Head of caudate nucleus (tissue), 42 donors: ENCODE measurements at places on chromosomes 6 and 20.

DNA sequence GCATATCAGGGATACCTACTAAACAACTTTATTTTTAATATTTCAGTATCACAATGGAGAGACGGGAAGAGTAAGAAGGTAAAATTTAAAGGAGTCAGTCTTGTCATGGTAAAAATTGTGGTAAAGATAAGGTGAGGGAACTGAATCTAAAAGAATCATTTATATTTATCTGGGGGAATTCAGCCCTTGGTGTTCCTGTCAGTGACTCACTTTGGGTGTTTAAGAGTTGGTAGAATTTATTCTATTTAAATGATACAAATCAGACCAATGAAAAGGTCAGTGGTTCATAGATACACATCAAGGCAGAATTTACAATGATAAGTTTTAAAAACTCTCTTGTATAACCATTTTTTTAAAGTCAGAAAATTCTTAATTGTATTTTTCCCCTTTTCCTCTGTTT is 164.4 kb downstream of the CDKAL1 start:
- DNase-seq = no peak

GRCh38 chr6:44696099-44696498 is 308.6 kb downstream of the CDC5L start:
- no peak for DNase-seq

GRCh38 chr6:134979142-134979541 is 29.2 kb upstream of the ALDH8A1 start:
- no peak for DNase-seq

DNA sequence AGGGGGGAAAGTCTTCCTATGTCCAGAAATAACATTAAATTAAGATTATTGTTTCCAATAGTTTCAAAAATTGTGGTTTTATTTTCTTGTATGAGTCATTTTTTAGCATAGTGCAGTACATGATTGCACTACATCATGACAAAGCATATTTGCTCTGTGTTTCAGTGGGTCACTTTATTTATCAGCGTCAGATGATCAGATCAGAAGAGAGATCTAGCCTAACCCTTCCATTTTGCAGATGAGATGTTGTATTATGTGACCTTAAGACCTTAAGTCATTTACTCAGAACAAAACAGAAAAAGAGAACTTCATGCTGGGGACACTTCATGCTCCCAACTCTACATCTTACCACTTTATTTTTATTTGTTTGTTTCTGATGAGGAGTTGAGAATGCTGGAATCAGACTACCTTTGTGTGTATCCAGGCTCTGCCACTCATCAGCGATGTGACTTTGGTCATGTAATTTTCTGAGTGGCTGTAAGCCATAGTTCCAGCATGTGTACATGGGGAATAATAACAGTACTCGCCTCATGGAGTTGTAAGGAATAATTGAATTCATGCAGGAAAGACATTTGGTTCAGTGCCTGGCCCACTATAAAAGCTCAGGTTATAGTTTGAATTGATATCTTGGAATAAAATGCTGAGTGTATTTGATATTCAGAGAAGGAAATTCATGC is 13.5 kb downstream of the EYA4 start:
- DNase-seq = no peak

GRCh38 chr20:57476084-57476526 is 48.8 kb downstream of the CTCFL start:
- DNase-seq = no peak

GRCh38 chr6:87742106-87742505 is 40.1 kb upstream of the AKIRIN2 start:
- DNase-seq = no peak

GRCh38 chr20:4318891-4319290 is 303.5 kb upstream of the RNF24 start:
- no peak for DNase-seq

DNA sequence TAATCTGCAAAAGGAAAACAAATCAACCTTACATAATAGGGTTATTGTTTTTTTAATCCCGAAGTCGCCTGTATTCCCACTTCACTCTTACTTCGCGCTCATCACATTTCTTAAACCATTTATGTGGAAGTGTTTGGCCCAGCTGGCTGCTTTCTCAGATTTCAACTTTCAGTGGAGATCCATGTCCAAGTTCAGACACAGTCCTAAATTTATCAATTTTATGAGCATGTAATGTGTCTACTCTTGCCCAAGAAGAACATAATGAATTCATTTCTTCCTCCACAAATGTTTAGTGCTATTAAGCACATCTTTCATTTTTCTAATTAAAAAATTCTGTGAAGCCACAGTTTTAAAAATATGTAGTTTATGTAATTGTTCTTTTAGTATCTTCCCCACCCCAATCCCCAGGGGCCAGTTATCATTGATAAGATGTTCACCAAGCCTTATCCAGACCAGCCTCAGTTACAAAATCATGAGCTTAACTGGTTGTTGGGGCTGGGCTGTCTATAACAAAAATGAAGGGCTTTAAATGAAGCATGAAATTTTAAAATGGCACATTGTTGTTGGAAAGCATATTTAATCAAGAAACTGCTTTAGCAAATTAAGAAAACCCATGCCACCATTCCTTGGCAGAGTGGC is 151.7 kb downstream of the UST start:
- no peak for DNase-seq

DNA sequence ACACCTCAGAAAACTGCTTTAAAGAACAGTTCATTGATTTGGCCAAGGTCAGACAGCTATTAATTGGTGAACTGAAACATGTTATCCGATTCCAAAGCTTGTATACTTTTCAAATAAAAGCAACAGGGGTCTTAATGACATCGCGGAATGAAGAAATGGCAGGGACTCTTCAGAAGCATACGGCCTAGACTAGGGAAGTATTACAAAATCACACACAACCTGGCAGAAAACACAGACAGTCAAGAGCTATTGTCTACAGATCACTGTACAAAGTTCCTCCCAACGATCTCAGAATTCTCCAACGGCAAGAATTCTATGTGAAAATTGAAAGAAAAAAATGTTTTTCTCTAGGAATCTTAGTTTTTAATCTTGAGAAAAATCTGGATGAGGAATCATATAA is 105.5 kb downstream of the PTPRK start:
- DNase-seq = no peak
